Left cardiac atrium (tissue), 4 donors: ENCODE measurements at places on chromosomes 13 and 19. TPM values are rescaled to one million over a fixed set of nuclear protein-coding genes. Genes with fewer than 3 reads are reported as not detected.

DNA sequence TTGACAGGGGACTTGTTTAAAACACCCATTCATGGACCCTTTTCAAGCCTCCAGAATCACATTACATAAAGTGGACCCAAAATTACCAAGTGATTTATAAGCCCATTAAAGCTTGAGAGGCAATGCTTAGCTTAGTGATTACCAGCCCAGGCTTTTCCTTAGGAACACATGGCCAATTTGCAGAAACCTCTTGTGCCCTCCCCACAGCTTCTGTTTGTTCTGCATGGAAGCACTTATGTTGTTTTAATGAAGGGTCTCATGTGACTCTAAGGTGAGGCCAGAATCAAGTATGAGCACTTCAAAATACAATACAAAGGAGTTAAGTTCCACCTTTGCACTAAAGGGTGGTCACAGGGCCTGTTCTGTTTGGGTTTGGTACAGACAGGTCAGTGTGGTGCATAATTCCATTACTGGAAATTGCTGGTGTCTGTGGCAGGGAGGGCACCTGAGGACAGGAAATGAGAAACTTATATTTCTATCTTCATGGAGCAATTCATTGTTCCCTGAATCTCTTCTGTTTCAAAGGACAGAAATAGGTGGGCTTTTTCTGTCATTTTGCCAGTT lies 15.3 kb downstream of the ZNF486 start:
- DNase-seq, result no peak

DNA sequence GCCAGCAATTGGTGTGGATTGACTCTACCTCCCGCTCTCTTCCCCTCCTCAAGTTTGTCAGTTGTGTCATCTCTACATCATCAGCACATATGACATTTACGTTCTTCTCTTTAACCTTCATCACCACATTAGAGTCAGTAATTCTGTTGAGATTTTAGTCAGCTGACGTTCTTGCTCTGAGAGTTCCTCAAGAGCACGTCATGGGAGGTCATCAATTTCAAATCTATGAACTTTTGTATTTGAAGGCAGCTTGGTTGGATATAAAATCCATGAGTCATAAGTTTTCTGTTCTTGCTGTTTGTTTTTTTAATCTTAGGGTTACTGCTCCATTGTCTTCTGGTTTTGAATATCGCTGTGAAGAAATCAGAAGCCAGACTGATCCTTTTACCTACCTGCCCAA lies 21.8 kb upstream of the ARGLU1 start:
- DNase-seq, result no peak

GRCh38 chr19:2952953-2953481 lies 8.2 kb upstream of the ZNF77 start:
- DNase-seq, result no peak

The ZNF581 gene
- 8.4 TPM for total RNA-seq
